ENCODE measurements at places on chromosomes 4 and X. TPM values are rescaled to one million over a fixed set of nuclear protein-coding genes. Genes with fewer than 3 reads are reported as not detected.

- no peak for DNase-seq
Measured at GRCh38 chrX:55867181-55867651, 149.7 kb downstream of the RRAGB start.

- DNase-seq = no peak
Measured at GRCh38 chrX:152405561-152405960, 45.6 kb downstream of the GABRA3 start.

DNA sequence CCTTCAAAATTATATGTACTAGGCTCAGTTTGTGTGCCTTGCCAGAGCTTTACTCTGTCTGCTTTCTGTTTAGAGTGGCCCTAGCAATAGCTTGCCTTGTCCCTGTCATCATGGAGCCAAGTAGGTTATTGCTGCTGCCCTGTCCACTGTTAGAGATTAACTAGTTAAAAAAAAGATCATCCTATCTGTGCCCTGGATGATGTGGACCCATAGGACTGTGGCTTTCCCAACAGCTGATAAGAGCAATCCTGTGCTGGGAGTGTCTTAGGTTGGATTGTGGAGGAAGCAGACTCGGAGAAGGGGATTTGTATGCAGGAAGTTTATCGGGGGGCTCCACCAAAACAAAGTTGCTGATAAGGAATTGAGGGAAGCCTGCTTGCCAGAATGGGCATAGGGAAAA lies 23.8 kb downstream of the PPP1R2C start:
- DNase-seq = no peak

DNA sequence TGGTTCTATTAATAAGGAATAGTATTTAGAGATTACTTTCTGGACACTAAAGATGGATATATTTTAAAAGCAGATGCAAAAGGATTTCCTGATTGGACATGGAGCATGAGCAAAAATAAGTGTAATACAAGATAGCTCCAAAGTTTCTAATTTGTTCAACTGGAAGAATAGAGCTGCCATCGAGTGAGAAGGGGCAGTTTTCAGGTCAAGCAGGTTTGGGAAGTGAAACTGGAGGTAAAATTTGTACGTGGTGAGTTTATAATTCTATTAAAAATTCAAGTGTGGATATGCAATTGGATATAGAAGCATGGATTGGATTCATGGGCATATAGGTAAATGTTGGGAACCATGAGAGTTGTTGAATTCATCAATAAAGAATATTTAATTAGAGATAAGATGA lies 31.8 kb downstream of the PRDM8 start:
- no peak for DNase-seq

DNA sequence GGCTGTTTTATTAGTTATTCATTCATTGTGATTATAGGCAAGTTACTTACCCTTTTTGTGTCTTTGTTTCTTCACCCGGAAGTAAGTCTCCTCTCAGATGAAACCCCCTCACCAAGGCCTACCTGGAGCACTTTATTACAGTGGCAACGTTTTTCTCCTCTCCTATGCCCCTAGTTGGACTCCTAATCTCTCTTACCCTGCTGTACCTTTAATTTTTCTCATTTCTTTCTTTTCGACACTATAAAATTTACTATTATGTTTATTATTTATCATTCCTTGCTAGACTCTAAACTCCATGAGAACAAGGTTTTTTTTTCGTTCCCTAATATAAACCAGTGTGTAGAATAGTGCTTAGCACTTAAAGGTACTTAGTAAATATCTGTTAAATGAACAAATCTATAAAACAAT lies 17.5 kb downstream of the STAP1 start:
- DNase-seq = no peak

- no peak for DNase-seq
Measured at GRCh38 chr4:116668190-116668589, 417.2 kb downstream of the TRAM1L1 start.

GRCh38 chrX:154652311-154653047 lies 900 bp downstream of the CTAG2 start:
- DNase-seq = no peak

DNA sequence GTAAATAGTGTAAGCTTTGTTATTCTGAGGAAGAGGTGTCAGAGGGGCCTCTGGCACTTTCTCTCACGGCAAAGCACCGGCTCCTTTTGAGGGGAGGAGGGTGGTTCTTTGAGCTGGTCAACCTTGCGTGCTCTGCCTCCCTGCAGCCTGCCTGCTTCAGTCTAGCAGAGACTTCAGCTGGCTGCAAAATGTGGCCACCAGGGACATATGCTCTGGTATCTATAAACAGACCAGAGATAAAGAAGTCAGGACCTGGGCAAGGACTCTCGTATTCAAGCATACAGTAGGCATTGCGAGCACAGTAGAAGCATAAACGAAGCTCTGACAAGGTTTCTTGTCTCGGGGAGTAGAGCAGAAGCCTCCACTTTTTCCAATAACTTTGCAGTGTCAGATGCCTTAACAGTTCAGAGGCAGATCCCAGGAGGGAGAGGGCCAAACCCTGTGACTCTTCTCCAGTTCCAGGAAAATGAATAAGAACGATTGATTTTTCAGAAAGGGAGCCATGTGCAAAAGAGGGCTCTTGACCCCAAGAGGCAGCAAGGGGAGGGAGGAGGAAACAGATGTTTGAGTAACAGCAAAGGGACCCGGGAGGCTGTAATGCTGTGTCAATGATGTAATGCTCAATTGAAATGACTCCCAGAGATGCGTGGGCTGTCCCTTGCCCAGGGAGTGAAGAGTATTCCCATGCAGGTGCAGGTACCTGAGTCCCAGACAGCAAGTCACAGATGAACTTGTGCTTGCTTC lies 57.9 kb upstream of the TEX13D start:
- peak; percentile 19 for DNase-seq

- DNase-seq = no peak
Measured at GRCh38 chr4:155809835-155810234, 51.0 kb downstream of the GUCY1B1 start.

DNA sequence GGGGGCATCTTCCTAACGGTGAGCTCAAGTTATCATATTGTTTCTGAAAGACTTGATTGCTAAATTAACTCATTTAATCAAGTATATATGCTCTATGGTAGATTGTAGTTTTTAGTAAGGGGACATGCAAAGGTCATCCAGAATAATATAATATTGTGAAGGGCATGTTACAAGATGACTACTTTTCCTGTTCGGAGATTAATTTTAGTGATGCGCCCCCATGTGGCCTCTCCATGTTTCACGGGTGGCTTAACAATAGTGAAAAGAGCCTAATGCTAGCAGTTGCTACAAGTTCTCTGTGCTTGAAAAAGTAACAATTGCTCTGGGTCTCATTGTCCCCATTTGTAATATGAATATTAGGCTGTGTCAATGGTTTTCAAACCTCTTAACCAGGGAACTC lies 12.2 kb downstream of the SMPX start:
- no peak for DNase-seq

DNA sequence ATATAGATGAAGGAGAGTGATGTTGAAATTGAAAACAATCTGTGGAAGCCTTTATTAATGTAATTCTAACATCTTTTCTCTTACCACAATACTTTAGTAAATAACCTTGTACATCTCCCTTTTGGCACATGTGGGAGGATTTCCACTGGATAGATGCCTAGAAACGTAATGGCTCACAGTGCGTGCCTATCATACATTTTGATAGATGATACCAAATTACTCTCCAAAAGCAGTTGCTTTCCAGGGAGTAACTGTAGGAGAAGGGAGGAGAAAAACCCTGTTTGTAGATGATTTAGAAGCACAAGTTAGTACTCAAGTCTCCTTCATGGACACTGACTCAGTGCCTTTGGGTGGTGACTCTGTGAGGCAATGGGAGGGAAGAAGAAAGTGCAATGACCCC lies 476.3 kb downstream of the CCSER1 start:
- DNase-seq = no peak

DNA sequence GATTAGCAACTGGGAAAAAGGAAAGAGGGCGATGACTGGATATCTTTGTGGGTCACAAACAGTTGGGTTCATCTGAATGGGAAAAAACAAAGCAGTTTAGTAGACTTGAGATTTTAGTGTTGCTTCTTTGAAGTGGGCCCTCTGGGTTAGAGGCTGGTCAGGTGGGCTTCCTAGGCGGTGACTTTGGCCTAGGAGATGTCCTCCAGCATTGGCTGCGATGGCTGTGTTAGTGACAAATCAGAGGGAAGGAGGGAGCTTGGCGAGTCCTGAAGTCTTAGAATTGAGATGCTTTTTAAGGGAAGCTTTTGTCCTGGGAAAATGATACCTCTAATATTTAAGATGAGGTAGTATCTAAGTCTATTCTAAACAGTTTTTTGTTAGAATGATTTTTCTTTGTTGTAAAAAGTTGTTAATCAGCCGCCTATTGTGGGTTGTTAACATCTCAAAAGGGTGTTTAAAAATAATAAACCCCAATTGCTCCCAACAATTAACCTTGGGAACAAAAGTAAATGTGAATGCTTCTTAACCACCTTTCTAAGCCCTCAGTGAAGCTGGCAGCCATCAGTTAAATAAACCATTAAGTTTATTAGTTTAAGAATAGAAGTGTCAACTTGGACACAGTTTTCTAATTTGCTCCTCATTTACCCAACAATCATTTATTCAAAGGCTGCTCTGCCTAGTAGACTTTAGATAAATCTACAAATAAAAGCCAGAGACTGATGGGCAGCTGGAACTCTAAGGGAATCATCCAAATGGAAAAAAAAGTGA lies 31.7 kb downstream of the DLG3 start:
- DNase-seq = no peak

GRCh38 chrX:66074920-66075879 lies 35.3 kb upstream of the VSIG4 start:
- peak; percentile 22 for DNase-seq

GRCh38 chr4:183395395-183395794 lies 49.0 kb upstream of the CDKN2AIP start:
- no peak for DNase-seq

DNA sequence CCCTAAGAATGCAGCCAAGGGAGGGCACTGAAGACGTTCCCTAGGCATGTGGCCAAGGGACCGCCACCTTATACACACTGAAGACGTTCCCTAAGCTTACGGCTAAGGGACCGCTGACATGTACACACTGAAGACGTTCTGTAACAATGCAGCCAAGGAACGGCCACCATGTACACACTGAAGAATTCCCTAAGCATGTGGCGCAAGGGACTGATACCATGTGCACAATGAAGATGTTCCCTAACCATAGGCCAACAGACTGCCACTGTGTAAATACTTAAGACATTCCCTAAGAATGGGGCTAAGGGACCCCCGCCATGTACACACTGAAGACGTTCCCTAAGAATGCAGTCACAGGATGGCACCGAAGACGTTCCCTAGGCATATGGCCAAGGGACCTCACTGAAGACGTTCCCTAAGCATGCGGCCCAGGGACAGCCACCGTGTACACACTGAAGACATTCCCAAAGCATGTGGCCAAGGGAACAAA lies 36.1 kb downstream of the DHRSX start:
- no peak for DNase-seq

EVC gene
- 5.1 TPM for total RNA-seq

KCNE5 gene
- not detected for total RNA-seq

RIBC1 gene
- total RNA-seq = 0.49 TPM

UGT2A3 gene
- not detected for total RNA-seq

All from left ventricle myocardium inferior (tissue), 1 donor.